ENCODE measurements at places on chromosomes 4 and X.

DNA sequence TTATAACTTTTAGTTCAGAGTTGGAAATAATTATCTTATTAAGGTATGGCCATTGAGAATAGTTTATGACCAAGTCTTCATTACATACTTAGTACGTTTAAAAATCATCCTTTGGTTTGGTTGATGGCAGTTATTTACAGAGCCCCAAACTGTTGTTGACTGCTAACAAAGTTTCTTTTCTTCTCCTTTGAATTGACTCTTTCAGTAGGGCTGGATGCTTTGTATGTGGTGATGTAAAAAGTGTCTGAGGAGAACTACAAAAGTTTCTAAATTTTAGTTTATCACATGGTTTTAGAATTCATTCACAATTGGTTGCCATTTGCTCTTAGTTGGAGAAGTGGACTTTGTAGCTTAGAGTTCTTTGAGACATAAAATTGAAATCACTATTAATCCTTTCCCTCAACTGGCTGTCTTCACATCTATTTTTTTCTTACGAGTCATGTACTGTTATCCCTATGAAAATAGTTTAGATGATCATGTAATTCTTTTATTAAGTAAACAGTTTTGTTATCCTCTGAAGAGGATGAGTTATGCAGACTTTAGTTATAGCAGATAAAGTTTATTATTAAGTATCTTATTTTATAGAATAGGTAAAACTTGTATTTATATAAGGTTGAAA, 14.8 kb downstream of the PTPN13 start:
- DNase-seq, result no peak

GRCh38 chr4:37802068-37802666, 24.3 kb upstream of the PGM2 start:
- DNase-seq, result peak; percentile 73

- DNase-seq, result no peak
Measured at GRCh38 chr4:139453041-139453370, 915 bp upstream of the RAB33B start.

- no peak for DNase-seq
Measured at GRCh38 chr4:108360754-108361445, 192.2 kb upstream of the LEF1 start.

GRCh38 chr4:89119836-89120235, 8.5 kb downstream of the TIGD2 start:
- DNase-seq, result no peak
